ENCODE measurements at places on chromosomes 7 and 10. TPM values are rescaled to one million over a fixed set of nuclear protein-coding genes. Genes with fewer than 3 reads are reported as not detected.

GIMAP5 gene
- 1.2 TPM for polyA plus RNA-seq

MARCHF5 gene
- polyA plus RNA-seq, result 28.7 TPM

- DNase-seq, result no peak
These were observed 122.5 kb downstream of the CCNY start for GRCh38 chr10:35458500-35459448.

DNA sequence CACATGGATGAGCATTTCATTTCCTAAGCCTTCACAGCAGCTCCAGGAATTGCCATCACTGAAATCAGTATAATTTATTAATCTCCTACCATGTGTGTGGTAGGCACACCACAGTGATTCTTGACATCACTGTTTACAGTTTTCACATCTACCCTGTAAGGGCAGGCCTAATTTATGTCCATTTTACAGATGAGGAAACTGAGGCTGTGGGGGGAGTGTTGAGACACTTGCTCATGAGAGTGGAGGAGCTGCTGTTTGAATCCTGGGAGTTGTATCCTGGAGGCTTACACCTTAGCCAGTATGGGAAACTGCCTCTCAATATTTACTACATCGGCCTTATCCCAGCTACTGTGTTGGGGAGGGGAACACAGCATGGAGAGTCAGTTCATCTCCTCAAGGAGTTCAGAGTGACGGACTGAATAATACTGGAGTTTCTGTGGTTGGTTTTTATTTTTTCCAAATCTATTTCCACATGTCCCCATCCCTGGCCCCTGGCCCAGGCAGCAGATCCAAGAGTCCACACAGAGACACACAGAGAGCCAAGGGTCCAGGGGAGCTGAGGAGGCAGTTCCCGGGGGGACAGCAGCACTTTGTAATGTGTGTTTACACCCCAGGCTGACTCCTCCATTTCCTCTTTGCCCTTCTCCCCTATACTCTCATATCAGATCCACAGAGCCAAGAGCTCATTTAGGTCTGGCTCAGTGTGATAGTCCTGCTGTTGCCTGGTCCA lies 13.2 kb downstream of the UBTD1 start:
- DNase-seq, result no peak

Data from naive B cell (primary cell).